ENCODE measurements at places on chromosomes 11 and 22.

GRCh38 chr11:129252621-129253020, 60.5 kb upstream of the ARHGAP32 start:
- DNase-seq, result no peak

DNA sequence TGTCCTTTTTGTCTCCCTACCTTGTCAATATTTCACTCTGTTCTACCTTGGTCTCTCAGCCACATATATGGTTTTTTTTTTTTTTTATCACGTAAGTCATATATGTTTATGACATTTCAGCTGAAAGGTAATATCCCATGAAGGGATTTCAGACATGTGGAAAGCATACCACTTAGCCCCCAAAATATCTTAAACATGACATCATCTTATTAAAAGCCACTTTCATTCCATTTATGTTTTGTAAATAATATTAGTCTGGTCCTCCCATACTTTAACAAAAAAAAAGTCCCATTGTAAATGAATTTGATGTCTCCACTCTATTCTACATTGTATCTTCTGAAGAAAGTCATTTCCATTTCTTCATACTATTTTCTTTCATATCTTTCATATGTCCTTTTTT, 85.4 kb downstream of the CSTPP1 start:
- no peak for DNase-seq

DNA sequence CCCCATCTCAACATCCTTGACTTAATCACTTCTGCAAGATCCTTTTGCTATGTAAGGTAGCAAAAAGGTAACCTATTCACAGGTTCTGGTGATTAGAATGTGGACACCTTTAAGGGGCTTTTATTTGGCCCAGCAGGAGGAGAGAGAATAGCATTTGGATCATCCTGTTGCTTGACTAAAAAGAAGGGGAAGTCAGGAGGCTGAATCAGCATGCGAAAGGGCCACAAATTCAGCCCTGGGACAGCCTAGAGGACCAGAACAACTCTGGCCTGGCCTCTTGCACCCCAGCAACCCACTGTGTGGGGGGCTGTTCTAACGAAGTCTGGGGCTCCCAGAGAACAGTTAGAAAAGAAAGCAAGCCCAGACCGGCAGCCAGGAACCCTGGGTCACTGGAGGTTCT, 3.2 kb upstream of the HMOX1 start:
- DNase-seq, result no peak

DNA sequence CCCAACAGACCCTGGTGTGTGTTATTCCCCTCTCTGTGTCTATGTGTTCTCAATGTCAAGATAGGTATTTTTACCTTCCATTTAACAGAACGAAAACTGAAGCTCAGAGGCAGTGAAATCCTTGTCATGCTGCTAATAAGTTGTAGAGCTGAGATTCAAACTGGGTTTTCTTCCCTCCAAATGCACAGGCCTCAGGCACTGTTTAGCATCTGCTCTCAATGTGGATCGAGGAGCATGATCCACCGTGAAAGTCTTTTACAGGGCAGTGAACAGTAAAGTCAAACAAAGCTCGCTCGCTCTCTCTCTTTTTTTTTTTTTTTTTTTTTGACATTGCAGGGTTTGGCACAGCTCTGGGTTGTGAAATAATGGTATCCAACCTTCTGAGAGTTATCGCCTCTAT, 401.0 kb upstream of the SYN3 start:
- DNase-seq, result no peak

DNA sequence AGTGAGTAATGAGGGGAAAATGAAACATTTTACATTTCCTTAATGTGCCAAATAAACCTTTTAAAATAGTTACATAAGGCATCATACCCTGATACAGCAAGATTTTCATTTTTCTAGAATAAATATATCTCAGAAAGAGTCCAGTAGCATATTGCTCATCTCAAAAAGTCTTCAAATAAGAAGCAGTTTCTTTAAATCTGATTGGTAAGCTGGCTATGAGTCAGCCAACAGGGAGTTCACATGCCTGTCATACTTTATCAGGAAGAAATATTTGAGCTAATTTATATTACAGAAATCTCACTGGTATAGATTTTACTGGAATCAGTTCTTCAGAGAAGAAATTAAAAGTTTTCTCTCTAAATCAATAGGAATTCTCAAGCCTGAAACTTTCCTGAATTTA, 258.1 kb downstream of the C11orf87 start:
- DNase-seq, result no peak

GRCh38 chr11:72815110-72815618, 953 bp downstream of the ATG16L2 start:
- no peak for DNase-seq

DNA sequence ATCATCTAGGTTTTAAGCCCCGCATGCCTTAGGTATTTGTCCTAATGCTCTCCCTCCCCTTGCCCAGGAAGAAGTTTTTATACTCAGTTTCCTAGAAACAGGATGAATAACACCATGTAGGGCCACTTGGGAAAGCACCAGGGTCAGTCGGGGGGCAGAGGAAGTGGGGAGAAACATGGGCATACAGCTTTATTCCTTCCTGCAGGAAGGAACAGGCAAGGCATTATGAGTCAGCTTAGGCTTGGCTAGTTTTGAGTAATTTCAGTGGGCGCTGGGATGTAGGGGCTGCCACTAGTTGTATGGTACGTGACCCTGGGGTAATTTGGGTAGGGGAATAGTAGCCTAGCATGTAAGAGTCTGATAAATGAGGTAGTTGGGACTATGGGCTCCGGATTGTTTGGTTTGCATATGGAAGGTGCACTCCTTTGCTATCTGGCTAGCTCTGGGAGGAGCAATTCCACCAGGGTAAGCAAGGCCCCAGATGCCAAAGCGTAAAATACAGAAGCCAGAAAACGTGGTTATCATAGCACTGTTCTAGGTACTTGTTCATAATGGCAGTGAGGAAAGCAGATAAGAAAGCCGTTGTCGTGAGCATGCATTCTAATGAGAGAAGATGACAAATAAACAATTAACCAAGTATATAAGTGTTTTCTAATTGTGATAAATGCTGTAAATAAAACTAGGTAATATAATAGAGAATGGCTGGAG, 24.8 kb downstream of the ACER3 start:
- DNase-seq, result no peak

DNA sequence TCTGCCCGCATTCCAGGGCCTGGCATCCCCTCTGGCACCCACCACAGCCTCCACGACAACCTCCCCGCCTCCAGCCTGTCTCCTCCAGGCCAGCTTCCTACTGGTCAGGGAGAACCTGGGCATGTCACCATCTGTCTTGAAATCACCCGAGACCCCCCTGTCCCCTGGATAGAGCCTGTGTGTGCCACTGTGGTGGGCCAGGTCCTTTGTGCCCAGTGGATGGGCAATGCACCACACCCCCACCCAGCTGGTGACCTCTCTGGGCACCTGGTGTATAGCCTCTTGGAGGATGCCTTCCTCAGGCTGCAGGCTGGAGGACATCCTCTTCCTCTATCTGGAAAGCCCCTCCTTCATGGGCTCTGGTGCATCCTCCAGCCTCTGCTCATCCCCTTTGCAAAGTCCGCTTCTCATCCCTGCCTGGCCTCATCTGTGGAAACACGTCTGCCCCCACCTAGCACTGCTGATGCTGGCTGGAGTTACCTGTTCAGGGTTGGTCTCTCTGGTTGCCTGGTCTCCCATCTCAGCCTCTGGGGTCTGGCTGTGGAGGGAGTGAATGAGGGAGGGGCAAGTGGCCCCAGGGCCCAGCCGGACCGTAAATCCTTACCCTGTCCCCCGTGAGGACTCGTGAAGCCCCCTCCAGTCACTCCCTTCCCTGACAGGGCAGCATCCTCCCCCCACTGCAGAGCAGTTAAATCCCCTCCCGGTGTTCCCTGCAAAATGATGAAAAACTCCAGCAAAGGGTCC, 589.6 kb downstream of the TBC1D22A start:
- DNase-seq, result no peak

DNA sequence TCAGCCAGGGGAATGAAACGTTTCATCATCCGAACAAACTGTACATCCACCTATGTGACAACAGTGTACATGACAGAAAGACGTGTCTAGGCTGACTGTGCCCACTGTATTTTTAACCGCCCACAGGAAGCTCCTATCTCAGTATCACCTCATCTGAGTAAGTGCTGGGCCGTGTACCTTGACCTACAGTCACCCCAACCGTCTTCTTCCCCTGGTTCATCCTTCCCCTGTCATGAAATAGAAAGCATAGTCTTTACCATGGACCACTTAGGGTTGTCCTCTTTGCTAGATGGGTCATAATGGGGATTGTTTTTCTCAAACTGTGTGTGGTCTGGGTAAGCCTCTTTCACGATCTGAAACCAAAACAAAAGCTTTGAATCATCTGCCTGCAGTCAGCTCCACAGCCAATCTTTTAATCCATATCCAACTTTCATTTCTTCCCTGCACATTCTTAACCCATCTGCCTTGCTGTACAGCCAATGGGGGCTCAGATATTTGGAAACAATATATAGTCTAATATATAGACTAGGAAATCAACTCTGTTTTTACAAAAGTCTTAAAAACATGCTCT, 4.2 kb downstream of the THYN1 start:
- DNase-seq, result no peak

Data from stimulated activated CD4-positive, alpha-beta T cell treated with anti-CD3 and anti-CD28 coated beads, Interleukin-15, amount 100 ng/mL, for 1 hour (primary cell).